ENCODE measurements at places on chromosomes 7 and 10.

GRCh38 chr7:132491391-132491945, 84.8 kb downstream of the PLXNA4 start:
- DNase-seq, result no peak

GRCh38 chr10:87860156-87860795, 3.1 kb downstream of the KLLN start:
- no peak for DNase-seq

DNA sequence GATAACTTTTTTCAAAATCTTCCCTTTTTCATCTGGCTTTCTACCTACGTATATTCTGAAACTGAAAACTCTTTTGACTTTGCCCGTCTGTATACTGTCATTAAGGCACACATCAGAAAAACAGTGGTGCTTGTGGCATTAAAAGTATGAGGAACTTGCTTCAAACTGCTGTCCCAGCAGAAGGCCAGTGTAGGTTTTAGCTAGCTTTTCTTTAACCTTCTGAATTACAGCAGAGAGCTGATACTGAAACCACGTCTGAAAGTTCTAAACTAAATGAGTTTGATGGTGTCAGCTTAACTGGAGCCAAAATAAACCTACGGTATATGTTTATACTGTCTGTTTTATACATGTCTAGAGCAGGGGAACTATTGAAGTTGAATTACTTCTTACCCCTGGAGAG, 283.4 kb downstream of the TFEC start:
- no peak for DNase-seq

GRCh38 chr7:142391191-142391992, 133.5 kb upstream of the PRSS58 start:
- no peak for DNase-seq

GRCh38 chr7:78953090-78953489, 500.4 kb downstream of the MAGI2 start:
- no peak for DNase-seq

DNA sequence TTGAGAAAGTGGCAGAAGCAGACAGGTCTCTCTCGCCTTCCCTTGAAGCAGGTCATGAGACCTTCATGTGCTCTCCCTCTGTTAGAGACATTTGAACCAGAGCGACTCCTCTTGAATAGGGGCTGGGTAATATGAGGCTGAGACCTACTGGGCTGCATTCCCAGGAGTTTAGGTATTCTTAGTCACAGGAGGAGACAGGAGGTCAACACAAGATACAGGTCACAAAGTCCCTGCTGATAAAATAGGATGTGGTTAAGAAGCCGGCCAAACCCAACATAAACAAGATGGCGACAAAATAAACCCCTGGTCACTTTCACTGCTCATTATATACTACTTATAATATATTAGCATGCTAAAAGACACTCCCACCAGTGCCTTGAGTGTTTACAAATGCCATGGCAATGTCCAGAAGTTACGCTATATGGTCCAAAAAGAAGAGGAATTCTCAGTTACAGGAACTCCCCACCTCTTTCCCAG, 43.5 kb upstream of the MSRB2 start:
- DNase-seq, result no peak

GRCh38 chr7:105806592-105807447, 69.6 kb downstream of the ATXN7L1 start:
- DNase-seq, result peak; percentile 33

DNA sequence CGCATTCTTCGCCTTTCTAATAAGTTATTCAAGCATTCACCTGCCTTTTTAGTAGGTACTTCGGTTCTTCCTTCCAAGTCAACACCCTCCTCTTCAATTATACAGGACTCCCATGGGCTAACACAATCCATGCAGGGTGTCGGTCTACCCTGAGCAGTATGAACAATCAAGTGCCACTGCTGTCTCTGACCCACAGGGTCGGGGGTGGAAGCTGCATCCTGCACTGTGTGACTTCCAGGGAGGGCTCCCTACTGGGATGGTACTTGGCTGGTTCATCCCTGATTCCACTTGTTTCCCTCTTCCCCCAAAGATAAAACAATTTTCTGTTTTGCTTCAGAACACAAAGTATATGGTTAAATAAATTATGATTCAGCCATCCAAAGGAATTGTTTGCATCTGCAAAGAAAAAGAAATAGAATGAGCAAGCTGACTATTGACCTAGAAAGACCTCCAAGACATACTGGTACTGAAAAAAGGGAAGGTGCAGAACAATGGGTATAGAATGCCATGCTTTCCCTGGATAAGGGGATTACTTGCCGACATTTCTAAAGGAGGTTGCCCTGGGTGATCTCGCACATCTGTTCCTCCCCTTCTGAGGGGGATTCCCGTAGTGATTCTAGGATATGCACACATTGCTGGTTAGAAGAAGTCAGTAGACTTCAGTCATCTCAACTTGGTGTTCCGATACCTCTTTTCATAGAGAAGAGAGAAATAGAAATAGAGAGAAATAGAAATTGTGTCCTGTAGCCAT, 89.1 kb upstream of the AGR3 start:
- no peak for DNase-seq

DNA sequence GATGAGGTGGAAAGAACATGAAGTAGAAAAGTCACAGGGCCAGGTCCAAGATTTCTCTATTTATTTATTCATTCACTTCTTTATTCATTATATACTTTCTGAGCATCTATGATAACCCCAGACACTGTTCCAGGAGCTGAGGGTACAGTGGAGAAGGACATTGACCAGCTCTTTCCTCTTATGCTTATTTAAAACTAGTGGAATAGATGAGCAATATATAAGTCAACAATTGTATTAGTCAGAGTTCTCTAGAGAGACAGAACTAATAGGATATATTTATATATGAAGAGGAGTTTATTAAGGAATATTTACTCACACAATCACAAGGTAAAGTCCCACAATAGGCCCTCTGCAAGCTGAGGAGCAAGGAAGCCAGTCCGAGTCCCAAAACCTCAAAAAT, 15.0 kb upstream of the GPR37 start:
- no peak for DNase-seq

GRCh38 chr10:113007343-113007771, 57.3 kb downstream of the TCF7L2 start:
- no peak for DNase-seq

DNA sequence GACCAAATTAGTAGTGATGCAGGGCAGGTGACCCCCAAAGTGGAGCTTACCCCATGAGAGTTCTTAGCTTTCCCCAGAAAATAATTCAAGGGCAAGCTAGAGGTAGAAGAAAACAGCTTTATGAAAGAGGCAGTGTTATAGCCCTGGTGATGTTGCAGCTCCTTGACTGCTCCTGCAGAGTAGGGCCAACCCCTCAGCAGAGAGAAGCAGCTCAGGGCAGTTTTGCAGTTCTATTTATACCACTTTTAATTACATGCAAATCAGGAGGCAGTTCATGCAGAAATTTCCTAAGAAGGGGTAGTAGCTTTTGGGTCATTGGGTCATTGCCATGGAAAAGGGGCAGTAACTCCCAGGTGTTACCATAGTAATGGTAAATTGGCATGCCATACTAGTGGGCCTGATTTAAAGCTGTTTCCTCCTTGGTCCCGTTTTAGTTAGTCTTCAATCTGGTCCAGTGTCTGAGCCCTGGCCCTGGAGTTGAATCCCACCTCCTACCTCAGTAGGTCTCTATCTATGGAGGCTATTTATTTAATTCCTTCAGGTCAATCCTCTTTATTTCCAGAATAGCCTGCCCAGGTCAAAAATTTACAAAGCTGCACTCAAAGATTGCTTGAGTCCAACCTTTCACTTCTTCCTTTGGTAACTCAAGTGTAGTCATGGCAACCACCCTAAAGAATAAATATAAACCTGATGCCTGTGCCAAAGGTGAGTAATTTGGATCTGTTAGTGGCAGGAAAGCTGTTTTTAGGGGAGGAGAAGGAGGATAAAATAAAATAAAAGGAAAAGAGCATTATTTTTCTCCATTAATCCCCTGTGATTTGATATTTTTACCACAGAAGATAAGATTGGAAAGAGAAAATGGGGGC, 29.5 kb downstream of the PLXDC2 start:
- DNase-seq, result no peak

GRCh38 chr10:47019155-47020145, 108.2 kb downstream of the PTPN20 start:
- DNase-seq, result no peak

DNA sequence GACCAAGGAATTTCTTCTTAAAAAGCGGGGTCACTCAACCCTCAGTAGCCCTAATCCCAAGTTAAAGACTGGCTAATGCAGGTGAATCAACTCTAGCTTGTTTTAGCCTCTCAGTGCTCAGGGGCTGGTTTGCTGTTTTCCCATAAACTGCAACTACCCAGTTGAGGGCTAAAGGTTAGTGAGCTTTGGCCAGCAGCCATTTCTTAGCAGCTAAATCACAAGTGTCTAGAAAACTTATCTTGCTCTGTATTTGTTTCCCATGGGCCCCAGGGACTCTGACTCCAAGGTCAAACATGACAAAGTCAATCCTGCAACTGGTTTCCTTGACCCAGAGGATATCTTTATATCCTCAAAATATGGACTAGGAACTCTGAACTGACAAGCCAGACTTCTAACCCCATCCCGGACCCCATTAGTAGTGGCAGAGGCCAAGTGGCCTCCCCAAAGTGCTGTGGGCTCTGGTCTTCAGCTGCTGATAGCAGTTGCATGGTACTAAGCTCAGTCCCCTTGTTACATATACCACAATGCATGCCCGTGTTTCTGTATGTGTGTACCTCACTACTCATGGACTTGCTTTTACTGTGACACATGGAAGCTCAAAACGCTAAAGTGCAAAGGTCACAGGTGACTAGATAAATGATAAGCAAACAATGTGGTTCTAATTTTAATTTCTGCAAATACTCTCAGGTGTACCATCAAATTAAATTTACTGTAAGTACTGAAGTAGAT, 793.0 kb upstream of the IGFBP3 start:
- no peak for DNase-seq

DNA sequence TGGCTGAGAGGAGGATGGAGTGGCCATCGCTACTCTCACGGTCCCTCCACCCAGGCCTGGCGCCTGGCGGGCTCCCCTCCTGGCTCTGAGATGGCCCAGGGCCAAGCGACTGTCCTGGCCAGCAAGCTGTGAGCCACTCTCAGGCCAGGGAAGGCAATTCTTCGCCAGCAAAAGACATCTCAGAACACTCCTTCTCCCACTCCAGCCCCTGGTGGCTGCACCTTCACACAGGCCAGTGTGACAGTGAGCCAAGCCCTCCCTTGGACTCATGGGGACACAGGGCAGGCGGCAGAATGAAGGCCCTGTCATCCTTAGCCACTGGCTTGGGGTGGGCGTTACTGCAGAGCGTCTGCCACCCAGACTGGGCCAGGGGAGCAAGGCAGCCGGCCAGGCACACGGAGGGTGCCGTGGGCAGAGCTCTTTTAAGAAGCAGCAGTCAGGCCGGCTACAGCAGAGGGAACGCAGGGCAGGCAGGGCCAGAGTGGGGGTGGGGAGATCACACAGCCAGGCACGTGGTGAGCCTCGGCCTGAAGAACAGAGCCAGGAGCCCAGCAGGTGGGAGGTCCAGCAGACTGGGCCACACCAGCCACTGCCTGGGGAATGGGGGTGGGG, 14.4 kb downstream of the STK32C start:
- DNase-seq, result no peak

- DNase-seq, result no peak
Observed at GRCh38 chr10:65348637-65349036, 1577.2 kb upstream of the LRRTM3 start.

GRCh38 chr7:145520284-145520683, 596.3 kb upstream of the CNTNAP2 start:
- DNase-seq, result no peak

DNA sequence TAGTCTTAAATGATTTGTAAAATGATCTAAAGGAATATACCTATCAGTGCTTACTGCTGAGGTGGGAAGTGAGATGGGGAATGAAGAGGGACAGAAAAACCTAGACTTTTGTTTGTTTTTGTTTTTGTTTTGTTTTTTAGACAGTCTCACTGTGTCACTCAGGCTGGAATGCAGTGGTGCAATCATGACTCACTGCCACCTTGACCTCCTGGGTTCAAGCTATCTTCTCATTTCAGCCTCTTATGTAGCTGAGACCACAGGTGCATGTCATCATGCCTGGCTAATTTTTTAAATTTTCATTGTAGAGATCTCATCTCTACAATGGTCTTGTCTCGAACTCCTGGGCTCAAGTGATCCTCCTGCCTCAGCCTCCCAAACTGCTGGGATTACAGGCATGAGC, 116.4 kb upstream of the SEM1 start:
- DNase-seq, result no peak

GRCh38 chr7:37916017-37916672, 472 bp downstream of the SFRP4 start:
- no peak for DNase-seq

DNA sequence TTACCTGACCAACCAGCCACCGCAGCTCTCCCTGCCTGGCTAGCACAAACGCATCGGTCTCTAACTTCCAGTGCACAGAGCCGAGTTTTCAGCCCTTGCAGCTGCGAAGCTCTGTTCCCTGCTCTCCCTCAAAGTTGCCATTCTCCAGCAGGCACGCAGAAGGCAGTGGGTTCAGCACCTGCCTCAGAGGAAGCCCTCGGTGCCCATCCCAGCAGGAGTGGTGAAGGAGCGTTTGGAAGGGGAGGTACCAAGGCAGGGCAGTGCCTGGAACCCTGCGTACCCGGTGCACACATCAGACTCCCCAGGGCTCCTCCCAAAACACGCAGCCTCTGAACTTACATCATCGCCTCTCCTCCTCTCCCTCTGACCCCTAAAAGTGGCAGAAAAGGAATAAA, 1.7 kb upstream of the STK32C start:
- no peak for DNase-seq

GRCh38 chr7:73844131-73844547, 1.8 kb upstream of the METTL27 start:
- no peak for DNase-seq

DNA sequence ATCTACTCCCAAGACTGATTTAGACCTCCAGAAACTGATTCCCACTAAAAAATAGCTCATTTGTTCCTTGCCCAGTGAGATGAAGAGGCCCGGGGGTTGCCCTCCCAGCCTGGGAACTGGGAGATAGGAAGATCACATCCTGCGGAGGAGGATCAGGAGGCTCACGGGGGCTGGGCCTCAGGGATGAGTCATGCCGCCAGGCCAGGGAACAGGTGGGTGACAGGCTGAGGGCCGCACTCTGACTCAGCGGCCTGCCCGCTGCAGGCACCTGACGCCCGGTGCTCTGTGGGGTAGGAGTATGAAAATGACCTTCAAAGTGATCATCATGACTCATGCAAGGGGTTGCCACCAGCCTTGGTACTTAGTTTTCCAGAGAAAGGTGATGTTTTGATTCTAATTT, 104.5 kb upstream of the ZPBP start:
- no peak for DNase-seq

DNA sequence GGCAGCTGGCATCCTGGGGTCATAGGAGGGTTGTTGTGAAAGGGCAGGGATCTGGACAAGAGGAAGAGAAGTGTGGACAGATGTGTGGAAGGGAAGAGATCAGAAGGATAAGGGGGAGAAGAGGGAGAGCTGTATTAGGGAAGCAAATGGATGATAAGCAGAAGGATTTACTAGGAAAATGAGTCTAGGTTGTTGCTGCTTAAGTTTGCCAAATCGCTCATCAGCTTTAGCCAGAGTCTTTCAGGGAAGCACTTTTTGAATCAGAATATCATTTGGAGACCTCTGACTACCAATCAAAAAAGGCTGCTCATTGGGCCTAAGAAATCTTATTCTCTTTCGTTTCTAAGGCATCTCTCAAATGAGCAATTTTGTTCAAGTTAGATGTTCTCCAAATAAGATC, 2.6 kb upstream of the CSGALNACT2 start:
- no peak for DNase-seq
